DMS79 (cell line): ENCODE measurements at places on chromosomes 7 and 10.

GRCh38 chr10:96863922-96864543, 31.9 kb downstream of the LCOR start:
- DNase-seq = peak; percentile 1

DNA sequence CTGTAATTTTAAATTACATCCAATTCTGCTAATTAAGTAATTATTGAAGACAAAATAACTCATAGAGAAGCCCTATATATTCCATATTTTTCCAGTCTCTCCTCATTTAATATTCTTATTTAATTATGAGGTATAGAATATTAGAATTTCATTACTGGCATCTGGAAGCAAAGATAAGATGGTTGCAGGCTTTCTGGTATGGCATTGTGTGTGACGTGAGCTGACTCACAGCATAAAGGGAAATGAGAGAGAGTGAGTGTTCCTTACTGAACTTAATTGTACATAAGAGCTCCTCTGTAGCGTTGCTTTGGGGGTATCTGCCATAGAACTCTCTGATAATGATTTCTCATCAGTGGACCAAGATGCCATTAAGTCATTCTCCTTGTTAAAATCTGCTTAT, 127.4 kb upstream of the TEX47 start:
- DNase-seq = no peak

- no peak for DNase-seq
These were observed at the start of gene LLCFC1 for GRCh38 chr7:142939226-142939910. Gene LLCFC1 (plus strand): TSS chr7:142939484. CDS start chr7:142939622, 138 bp downstream.

GRCh38 chr7:78057571-78057970, 259.0 kb downstream of the PHTF2 start:
- no peak for DNase-seq

DNA sequence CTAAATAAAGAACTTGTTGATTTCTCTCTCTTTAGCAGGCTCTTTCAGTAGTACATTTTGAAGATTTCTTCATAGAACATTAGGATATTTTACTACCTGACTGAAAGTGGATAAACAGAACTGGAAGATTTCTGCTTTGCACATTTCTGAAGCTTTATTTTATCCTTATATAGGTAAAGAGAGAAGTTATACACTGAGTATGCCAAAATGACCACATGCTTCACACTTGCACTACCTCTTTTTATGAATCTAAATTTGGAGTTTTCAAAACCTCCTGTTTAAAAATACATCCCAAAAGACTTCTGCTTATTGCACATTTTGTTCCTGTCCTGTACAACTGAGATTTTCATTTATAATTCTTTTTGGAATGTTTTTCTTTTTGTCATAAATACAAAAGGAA, 197.4 kb upstream of the PRPS1L1 start:
- DNase-seq = no peak

DNA sequence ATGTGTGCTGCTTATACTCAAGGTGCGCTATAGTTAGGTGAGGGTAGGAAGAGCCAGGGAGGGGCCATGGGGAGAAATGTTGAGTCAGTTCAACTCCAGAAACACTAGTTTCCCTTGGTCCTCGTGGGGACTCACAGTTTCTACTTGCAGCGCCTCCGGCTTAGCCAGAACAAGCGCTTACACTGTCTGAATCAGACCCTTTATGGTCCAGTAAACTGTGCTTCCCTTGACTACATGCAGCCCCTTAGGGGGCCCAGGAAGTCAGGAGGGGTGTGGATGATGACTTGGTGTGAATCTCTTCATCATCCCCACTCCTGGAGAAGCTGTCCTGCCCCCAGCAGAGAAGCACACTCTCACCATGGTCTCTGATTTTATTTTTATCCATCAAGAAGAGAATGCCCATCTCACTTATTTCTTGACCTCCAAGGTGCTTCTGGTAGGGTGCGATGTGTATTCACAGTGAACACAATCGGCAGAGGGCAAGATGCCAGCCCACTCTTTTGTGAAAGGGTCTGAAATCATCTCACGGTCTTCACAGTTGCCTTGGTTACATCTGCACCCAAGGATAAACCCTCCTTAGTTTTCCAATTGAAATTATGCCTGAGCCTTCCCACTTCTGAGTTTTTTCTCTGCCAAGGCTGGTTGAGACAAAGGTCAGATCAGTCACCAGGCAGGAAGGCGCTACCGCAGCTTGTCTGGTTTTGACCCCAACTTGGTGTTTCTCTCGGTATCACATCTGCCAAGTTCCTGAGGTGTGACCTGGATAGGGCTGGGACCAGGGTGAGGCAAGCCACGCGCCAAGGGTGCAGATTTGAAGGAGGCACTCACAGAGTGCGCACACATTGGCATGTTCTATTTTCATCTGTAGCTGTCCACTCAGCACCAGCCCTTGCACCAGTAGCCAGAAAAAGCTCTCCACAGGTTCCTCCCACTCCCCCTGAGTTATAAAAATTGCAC, 62.7 kb upstream of the LRRC4 start:
- DNase-seq = peak; percentile 77

DNA sequence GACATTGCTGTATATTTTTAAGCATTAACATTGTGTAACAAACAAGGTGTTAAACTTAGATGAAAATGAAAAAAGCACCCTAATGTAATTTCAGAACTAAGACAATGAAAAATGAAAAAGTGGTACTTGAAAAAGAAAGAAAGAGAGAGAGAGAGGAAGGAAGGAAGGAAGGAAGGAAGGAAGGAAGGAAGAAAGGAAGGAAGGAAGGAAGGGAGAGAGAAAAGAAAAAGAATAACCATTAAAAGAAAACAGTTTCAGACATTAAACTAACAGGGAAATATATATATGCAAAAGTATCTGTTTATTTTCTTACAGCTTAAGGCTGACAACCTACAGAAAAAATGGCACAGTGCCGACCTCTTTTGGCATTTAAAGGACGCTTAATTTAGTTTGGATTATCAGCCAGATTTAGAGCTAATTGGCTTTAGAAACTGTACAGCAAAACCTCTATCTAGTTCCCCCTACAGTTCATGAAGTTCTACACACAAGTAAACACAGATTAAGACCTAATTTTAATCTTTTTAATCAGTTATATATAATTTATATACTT, 13.8 kb downstream of the MTERF1 start:
- no peak for DNase-seq

DNA sequence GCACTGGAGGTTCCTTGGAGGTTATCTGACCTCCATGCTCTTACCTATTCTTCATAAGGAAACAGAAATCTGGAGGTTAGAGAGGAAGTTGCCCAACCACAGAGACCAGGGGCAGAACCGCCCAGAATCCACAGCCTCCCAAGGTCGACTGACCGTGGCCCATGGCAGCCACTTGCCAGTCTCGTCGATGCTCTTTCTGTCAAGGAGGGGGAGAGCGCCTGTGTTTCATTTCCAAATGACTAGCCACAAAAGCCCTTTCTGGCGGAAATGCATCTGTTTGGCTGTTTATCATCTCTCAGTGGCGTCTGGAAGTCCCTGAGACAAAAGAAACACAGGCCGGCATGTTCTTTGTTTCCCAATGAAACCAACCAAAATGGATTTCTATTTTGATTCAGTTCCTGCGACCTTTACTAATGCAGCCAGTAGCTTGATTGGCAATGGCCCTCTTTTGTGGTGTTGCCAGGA, 2.9 kb downstream of the RAMP3 start:
- no peak for DNase-seq

DNA sequence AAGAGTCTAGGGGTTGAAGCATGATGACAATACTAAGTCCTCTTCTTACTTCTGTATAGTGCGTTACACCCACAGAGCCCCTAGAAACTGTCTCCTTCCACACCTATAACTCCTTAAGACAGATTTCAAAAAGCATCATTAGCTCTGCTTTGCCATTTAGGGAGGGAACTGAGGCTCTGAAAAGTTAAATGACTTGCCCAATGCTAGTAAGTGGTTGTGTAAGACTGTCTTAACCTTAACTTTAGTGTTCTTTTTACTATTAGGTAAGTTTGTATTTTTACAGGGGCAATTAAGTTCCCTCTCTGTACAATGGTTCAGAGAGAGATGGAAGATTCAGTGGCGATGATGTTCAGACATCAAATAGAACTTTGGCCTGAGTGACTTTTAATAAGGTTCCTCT, 72.7 kb upstream of the ASAH2 start:
- no peak for DNase-seq

- DNase-seq = no peak
These were observed 13.6 kb downstream of the PRXL2A start for GRCh38 chr10:80421707-80422536.

DNA sequence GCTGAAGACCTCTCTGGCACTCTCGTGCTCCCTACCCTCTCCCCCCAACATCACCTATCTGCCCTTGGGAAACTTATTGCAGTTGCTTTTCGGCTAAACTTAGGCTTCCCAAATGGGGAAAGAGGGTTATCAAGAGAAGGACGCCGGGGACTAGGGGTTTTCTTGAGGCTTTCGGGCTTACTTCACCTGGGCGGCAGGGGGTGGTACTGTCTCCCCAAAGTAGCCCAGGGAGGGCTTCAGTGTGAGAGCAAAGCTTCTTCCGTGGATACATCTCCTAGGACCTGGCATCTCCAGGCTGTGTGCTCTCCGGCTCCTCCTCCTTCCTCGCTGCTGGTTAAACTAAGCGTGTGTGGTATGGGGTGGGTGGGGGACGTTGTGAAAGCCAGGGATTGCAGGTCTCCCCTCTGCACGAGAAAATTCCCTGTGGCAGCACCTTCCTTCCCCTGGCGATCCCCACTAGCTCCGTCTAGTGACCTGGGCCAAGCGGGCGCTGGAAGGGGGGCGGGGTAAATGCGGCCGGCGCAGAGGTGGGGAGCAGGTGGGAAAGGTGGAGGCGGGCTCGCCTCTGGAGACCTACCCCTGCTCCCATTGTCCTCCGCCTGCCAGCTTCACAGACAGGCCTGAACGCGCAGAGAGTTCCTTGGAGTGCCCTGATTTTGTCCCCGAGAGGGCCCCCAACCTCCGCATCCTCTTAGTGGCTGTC, 1.1 kb downstream of the PLXDC2 start:
- no peak for DNase-seq

DNA sequence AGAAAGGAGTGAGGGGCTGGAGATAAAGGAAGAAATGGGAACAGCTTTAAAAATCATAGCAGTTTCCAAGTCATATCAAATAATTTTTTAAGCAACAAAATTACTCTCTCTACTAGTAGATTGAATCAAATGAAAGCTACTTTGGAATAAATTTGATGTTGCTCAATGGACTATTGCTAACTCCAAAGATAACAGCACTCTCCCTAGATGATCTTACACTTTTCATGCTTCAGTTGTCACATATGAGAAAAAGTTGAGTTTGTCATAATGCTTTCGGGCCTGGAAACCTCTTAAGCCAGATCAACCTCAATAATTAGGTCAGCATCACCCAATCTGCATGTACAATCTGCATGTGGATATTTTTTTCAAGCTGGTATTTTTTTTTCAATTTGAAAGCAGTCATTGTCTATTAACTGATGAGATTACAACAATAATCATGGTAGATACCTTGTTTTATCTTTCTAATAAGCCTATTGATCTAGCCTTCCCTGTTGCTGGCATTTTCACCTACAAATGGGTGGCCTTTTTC, 31.3 kb downstream of the LIPJ start:
- no peak for DNase-seq

DNA sequence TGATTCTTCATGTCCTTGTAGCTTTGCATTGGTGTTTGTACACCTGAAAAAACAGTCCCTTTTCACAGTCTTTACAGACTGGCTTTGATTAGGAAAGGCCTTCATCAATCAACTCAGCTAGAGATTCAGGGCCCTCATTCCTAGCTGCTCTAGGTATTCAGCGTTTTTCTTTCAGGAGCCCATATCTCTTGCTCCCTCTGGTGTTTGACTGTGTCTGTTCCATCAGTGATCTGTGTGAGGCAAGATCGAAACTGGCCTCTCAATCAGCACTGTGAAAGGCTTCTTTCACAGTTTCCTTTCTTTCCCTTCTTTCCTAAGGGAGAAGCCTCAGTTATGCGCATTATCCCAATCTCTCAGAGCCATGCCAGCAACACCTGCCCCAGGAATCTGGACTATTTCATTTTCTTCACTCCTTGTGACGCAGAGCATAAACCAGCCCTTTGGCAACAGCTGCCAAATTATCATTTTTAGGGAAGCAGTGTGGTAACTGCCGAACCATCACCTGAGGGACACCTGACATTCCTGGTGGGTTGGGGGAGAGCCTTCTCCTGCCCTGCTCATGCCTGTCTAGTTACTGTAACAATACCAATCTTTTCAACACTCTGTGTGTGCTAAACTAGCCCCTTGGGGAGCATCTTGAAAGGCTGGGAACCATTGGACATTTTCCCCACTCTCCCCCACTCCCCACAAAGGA, 75.7 kb upstream of the CCDC71L start:
- no peak for DNase-seq

DNA sequence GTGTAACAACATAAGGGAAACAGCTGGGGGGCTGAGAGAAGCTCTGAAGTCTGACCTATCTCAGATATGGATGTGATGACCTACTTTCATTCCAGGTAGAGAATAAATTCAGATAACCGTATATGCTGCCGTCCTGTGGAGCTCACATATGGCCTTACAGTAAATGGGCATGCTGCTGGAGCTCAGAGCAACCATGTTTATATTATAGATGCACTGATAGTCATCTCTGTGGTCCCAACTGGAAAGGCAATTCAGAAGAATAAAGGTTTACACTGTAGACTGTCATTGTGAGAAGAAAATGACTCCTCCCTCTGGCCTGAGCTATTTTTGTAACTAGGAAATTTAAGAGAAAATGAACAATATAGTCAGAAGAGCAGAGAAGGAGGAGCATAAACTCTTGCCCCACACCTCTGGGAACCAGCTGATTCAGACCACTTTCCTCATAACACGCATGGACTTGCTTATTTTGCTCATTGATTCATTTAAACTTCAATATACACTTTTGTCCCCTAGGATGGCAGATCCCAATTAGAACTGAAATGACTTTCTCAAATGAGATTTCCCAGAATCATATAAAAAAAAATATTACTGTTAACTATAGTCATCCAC, 69.9 kb upstream of the NXPH1 start:
- DNase-seq = no peak

- DNase-seq = no peak
These were observed 190.0 kb downstream of the KCND2 start for GRCh38 chr7:120462991-120463390.

- no peak for DNase-seq
These were observed 50.0 kb downstream of the FIGNL1 start for GRCh38 chr7:50400114-50400513.

DNA sequence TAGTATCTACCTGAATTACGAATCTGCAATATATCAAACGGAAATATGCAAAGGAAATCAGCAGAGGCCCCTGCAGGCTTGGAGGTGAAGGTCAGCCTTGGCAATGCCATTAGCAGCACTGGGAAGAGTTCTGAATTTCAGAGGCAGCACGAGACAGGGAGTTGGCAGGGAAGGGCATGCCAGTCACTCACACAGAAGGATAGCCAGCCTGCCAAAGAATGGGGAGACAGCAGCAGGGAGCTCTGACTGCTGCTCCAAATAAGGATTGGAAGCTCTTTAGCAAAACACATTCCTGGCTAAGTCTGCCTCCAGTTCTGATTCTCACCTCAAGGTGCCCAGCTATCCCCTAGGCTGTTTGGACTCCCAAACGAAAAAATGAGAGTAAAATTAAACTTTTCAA, 188.0 kb downstream of the PDE1C start:
- no peak for DNase-seq

- peak; percentile 8 for DNase-seq
These were observed 91.7 kb upstream of the CHST15 start for GRCh38 chr10:124185084-124185483.

GRCh38 chr10:106000721-106001120, 1163.8 kb downstream of the SORCS1 start:
- no peak for DNase-seq

- DNase-seq = no peak
These were observed 45.0 kb downstream of the MRC1 start for GRCh38 chr10:17854044-17854652.
